Suprapubic skin (tissue), 4 donors: ENCODE measurements at places on chromosomes 1 and 21. TPM values are rescaled to one million over a fixed set of nuclear protein-coding genes. Genes with fewer than 3 reads are reported as not detected.

GRCh38 chr1:64327119-64327518 lies 123.7 kb downstream of the UBE2U start:
- no peak for DNase-seq

The CCDC190 gene
- total RNA-seq = not detected

The GPA33 gene
- not detected for total RNA-seq

The ATP6V1G3 gene
- total RNA-seq = not detected

- no peak for DNase-seq
These were observed 14.7 kb downstream of the GREM2 start for GRCh38 chr1:240597153-240597745.

- no peak for DNase-seq
These were observed 342.0 kb upstream of the CAMK1G start for GRCh38 chr1:209241487-209241886.

- no peak for DNase-seq
These were observed 527.9 kb downstream of the NPHP4 start for GRCh38 chr1:5464366-5464765.

DNA sequence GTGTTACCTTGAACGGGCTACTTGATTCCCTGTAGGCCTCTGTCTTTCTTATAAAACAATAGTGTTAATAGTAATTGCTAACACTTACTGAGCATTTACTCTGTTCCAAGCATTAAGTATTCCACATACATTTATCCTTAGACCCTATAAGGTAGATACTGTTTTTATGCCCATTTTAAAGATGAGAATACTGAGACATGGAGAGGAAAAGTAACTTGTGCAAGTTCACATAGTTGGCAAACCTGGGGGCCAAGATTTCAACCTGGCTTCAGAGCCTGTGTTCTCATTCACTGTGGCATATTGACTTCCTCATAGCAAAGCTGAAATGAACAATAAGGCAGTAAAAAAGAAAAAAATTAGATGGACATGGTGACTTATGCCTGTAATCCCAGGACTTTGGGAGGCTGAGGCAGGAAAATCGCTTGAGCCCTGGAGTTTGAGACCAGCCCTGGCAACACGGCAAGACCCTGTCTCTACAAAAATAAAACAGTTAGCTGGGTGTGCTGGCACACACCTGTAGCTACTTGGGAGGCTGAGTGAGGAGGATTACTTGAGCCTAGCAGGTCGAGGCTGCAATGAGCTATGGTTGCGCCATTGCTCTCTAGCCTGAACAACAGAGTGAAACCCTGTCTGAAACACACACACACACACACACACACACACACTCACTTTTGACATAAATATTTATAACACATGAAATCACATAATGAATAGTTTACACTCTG lies 19.6 kb upstream of the HMGN2 start:
- DNase-seq = no peak

DNA sequence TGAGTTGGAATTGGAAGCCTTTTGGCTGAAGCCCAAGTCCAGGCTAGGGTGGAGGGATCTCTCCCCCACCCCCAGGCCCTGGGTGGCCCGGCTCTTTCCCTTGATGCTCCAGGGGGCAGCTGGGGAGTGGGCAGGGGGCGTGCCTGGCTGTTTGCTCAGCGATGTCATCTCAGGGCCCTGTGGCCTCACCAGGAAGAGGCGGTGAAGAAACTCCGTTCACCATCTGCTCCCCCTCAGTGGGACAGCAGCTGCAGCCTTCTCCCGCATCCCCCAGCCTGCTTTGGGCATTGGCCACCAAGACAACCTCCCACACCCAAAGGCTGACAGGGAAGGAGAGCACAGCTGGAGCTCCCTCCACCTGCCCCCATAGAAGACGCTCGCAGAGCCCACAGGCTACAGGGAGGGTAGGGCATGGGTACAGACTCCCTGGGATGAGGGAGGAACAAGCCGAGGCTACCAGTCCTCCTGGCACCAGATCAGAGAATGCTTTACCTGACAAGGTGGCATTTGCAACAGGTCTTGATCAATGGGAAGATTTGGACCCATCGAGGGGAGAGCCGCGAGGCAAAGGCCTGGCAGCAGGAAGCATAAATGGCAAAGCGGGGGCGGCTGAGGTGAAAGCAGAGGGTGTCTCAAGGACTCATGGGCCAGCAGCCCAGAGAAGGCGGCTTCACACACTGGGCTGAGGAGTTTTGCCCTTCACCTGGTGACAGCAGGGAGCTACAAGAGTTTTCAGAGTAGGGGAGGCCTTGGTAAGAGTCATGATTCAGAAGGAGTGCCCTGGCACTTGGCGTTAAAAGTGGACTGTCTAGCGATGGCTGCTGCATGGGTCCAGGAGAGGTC lies 6.5 kb upstream of the GUCA2A start:
- DNase-seq = no peak

- DNase-seq = no peak
These were observed 32.1 kb downstream of the FOXD2 start for GRCh38 chr1:47469910-47470309.

The ZNF678 gene
- 6.8 TPM for total RNA-seq

The PLA2G2A gene
- 69.0 TPM for total RNA-seq

- DNase-seq = no peak
These were observed 78.6 kb downstream of the MORN1 start for GRCh38 chr1:2312515-2313301.

DNA sequence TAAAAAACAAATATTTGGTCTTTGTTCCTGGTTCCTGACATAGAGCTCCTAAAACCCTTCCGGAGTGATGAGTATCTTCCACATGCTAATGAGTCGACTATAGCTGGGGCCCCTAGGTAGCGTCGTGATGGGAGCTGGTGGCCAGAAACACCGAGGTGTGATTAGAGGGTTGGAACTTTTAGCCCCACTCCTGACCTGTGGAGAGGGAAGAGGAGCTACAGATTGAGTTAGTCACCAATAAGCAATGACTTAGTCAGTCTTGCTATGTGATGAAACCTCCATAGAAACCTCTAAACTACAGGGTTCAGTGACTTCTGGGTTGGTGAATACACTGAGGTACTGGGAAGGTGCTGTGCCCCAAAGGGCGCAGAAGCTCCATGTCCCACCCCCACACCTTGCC lies 30.1 kb upstream of the PLD5 start:
- DNase-seq = no peak

The OLFML3 gene
- total RNA-seq = 17.2 TPM
